Sigmoid colon (tissue), 7 donors: ENCODE measurements at places on chromosomes 3 and 15. TPM values are rescaled to one million over a fixed set of nuclear protein-coding genes. Genes with fewer than 3 reads are reported as not detected.

GRCh38 chr3:160183345-160184076, 41.7 kb upstream of the C3orf80 start:
- DNase-seq = no peak
- H3K4me3 ChIP-seq = no peak overlapping the region
- no peaks in the 10 kb centered on the region for H3K27me3 ChIP-seq
- H3K27ac ChIP-seq = peak overlapping the region; percentile 76
- H3K36me3 ChIP-seq = no peaks in the 10 kb centered on the region

Gene CLRN1
- total RNA-seq = not detected

- peak overlapping the region; percentile 13 for H3K27ac ChIP-seq
- no peak overlapping the region for H3K4me3 ChIP-seq
- DNase-seq = no peak
These were observed 25.4 kb upstream of the MBNL1 start for GRCh38 chr3:152243301-152243711.

Gene SLC24A5
- 0.36 TPM for total RNA-seq

DNA sequence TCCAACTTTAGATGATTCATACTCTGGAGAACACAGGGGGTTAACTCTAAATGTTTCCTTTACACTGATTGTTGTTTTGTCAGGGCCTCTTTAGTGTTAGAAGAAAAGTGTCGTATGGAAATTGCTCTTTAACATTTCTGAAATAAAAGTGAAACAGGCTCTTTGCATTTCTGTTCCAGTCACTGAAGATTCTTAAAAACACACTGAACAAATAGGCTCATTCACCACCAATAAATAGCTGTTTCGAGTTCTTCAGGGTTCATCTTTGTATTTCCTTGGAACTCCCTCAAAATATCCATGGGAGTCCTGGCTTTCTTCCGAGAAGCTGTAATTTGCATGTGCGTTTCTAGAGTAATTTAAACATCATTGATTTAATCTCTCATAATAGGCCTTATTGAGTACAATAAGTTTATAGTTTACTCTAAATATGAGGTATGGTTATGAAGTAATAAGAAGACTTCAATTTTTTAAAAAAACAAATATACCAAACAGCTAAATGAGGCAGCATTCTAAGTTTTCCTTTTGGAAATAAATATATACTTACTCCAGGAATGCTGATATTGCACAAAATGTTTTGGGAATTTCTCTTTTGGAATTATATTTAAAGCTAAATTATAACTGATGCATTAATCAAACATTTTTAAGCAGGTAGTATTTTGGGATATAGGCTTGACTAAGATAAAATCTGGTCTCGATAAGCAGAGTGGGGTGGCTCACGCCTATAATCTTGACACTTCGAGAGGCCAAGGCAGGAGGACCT, 327.4 kb downstream of the EPHA3 start:
- no peak for DNase-seq
- H3K27ac ChIP-seq = no peak overlapping the region
- H3K4me1 ChIP-seq = no peaks in the 10 kb centered on the region
- H3K36me3 ChIP-seq = no peaks in the 10 kb centered on the region

DNA sequence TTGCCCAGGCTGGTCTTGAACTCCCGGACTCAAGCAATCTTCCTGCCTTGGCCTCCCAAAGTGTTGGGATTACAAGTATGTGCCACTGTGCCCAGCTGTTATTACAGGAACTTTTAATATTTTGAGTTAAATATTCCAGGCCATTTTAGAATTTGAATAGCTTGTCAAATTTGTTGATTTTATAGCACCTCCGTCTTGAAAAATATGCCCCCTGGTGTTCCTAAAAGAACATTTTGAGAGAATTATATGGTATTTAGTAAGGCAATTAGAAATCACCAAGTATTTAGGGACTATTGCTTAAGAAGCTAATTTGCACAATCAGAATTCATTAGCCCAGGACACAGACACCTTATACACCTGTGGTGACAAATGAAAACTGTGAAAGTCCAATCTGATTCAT, 23.7 kb downstream of the PDE8A start:
- no peaks in the 10 kb centered on the region for H3K27me3 ChIP-seq
- no peak overlapping the region for H3K4me3 ChIP-seq
- H3K4me1 ChIP-seq = no peaks in the 10 kb centered on the region
- H3K27ac ChIP-seq = no peak overlapping the region

DNA sequence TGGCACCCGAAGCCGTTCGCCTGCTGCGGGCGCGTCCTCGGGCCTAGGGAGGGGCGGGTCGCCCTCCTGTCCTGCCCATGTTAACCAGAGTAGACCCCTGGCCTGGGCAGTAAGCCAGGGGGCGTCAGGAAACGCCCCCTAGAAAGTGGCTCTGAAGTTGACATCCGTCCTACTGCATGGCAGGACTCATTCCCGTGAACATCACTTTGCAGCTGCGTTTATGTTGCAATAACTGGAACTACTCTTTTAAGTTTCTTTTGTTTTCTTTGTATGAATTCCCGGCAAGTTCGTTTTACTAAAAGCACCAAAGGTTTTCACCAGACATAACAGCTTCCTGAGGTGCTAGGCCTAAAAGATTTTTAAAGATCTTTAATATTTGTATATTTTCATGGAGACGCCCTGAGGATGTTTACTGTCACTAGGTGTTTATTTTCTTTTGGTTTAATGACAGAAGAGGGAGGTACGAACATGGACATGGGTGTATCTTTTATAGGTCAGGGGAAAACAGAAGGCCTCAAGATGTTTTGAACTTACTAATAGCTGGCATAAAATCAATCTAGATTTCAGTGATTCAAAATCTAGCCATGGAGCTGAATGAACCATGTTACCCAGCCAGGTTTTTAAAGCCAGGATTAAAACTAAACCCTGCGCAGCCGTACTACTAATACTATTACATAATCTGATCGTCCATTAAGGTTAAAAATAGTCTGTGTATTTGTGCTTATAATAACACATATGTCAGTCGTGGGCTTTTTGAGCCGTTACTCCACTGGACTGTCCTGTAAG, 1.0 kb downstream of the C15orf61 start:
- peaks cover 27% of the 10 kb centered on the region for H3K4me1 ChIP-seq
- DNase-seq = no peak
- H3K27me3 ChIP-seq = no peaks in the 10 kb centered on the region
- peaks cover 2% of the 10 kb centered on the region for H3K36me3 ChIP-seq
- H3K4me3 ChIP-seq = peak overlapping the region; percentile 65

DNA sequence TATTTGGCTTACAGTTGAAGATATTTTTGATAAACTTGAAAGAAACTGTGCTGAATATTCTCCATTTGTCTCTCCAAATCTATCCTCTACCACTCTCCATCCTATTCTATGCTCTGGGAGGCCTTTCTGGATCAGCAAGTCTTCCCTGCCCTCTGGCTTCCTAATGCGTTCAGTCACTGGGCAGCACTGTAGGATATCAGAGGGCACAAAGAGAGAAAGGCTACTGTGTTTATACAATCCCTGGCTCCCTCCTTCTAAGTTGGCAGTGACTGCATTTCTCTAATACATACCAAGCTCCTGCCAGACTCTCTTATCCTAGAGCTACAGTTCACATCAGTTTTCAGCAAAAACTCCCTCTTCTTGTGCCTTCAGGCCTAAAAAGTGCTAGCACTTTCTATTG, 102.1 kb upstream of the FHIT start:
- H3K27ac ChIP-seq = no peak overlapping the region
- no peaks in the 10 kb centered on the region for H3K27me3 ChIP-seq
- no peak overlapping the region for H3K4me3 ChIP-seq
- H3K36me3 ChIP-seq = no peaks in the 10 kb centered on the region
- DNase-seq = no peak

Gene CGNL1
- total RNA-seq = 2.9 TPM

DNA sequence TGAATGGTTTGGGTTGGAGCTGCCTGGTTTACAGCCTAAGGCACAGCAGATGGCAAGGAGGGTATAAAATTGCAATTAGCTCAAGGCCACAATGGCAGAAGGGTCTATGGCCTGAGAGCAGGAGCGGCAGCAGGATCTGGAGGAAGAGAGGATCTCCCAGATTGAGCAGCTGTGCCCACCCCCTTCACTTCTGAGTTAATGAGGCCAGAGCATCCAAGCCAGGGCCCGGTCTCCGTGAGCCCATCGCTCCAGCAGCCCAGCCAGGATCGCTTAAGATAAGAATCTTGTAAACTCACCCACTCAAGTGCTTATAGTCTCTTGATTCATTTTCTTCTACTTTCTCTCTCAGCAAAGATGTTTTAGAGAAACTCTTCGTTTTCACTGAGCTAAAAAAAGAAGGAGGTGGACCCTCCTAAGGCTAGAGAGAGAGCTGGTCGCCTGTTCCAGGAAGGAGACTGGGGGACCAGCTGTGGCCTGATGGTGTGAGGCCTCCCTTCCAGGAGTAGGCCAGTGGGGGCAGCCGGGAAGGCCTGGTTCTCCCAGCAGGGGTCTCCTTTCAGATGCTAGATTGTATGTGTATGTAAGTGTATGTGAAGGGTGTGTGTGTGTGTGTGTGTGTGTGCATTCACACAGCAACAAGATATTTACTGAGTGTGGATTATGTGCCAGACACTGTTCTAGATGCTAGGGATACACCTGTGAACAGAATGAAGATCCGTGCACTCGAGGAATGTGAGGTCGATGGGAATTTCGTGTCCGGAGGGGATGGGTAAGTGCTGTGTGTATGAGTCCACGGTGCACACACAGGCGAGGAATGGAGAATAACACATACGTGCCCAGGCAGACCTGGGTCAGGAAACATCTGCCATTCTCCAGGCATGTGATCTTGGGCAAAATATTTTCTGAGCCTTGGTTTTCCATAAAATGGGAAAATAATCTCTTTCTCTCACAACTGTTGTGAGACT, 18.6 kb downstream of the MAGEF1 start:
- H3K36me3 ChIP-seq = no peaks in the 10 kb centered on the region
- H3K27me3 ChIP-seq = no peaks in the 10 kb centered on the region
- DNase-seq = no peak
- no peak overlapping the region for H3K4me3 ChIP-seq
- H3K27ac ChIP-seq = peak overlapping the region; percentile 75

DNA sequence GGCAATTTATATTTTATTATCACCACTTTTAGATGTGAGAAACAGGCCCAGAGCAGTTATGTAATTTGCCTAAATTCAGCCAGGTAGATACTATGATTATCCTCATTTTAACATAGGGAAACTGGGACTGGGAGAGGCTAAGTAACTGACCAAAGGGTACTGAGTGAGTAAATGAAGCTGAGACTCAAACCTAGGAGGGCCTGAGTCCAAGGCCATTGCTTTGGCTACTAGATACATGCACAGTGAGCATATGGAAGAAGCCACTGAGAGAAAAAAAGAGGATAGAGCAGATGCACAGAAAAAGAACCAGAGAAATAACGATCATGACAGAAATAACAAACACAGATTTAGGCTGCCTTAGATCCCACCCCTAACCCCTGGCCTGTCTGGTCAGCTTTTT, 33.6 kb downstream of the USF3 start:
- H3K4me3 ChIP-seq = no peak overlapping the region
- peaks cover 23% of the 10 kb centered on the region for H3K4me1 ChIP-seq
- H3K27ac ChIP-seq = peak overlapping the region; percentile 73
- no peak for DNase-seq
- H3K27me3 ChIP-seq = no peaks in the 10 kb centered on the region

Gene P2RY1
- total RNA-seq = 55.6 TPM

DNA sequence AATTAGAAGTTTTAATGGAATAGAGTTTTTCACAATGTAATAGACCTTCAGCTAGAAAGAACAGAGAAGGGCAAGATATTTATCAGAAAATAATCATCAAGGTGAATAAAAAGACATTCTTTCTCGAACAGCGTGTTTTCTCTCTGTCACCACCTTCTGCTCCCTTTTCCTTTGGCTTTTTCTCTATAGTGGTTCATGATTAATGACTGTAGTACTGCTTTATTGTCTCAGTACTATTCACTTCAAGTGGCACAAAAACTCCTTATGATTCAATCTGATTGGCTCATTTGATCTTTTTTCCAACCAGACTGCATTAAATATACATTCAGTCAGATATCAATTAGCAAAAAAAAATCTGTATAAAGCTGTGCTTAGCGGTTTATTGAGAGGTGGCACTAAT, 516.0 kb downstream of the OTOL1 start:
- no peak overlapping the region for H3K4me3 ChIP-seq
- H3K4me1 ChIP-seq = peaks cover under 1% of the 10 kb centered on the region
- no peaks in the 10 kb centered on the region for H3K27me3 ChIP-seq
- H3K27ac ChIP-seq = no peak overlapping the region
- no peak for DNase-seq
- no peaks in the 10 kb centered on the region for H3K36me3 ChIP-seq

GRCh38 chr15:91407269-91407889, 307.3 kb downstream of the SV2B start:
- no peak overlapping the region for H3K27ac ChIP-seq
- no peaks in the 10 kb centered on the region for H3K27me3 ChIP-seq
- no peak for DNase-seq

Gene ZCWPW2
- total RNA-seq = 4.6 TPM

- no peak for DNase-seq
- H3K36me3 ChIP-seq = no peaks in the 10 kb centered on the region
- H3K27me3 ChIP-seq = no peaks in the 10 kb centered on the region
- no peak overlapping the region for H3K27ac ChIP-seq
- no peaks in the 10 kb centered on the region for H3K4me1 ChIP-seq
These were observed 369.8 kb downstream of the SV2B start for GRCh38 chr15:91469632-91470567.

Gene CADM2
- total RNA-seq = 17.7 TPM

DNA sequence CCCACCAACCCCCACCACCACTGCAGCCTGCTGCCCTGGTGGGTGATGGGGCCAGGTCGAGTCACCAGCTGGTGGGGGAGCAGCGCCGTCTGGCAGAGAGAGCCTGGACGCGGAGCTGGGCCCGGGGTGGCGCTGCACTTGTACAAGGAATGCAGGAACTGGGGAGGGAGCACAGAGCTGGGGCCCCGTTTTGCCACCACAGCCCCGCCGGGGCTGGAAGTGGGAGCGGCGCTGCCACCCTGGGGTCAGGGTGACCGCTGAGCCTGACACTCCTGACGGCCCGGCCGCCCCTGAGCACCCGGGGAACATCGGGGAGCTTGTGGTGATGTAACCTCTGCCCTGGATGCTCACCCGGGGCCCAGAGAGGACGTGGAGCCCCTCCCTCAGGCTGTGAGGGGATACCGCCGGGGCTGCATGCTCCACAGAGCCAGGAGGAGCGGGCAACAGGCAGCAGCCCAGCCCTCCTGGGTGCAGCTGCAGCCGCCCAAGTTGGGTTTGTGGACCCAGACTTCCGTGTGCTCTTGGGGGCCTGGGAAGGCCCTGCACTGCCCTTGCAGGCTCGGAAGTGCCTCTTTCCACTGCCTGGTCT, 32.6 kb upstream of the IREB2 start:
- no peak for DNase-seq
- H3K4me3 ChIP-seq = no peak overlapping the region
- H3K4me1 ChIP-seq = no peaks in the 10 kb centered on the region

DNA sequence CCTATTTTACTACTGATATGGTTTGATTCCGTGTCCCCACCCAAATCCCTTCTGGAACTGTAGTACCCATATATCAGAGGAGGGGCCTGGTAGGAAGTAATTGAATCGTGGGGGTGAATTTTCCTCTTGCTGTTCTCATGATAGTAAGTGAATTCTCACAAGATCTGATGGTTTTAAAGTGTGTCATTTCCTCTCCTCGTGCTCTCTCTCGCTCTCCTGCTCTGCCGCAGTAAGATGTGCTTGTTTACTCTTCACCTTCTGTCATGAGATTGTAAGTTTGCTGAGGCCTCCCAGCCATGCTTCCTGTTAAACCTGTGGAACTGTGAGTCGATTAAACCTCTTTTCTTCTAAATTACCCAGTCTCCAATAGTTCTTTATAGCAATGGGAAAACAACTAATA, 81.2 kb upstream of the ZBTB20 start:
- H3K27ac ChIP-seq = no peak overlapping the region
- no peaks in the 10 kb centered on the region for H3K36me3 ChIP-seq
- H3K4me1 ChIP-seq = no peaks in the 10 kb centered on the region
- H3K4me3 ChIP-seq = no peak overlapping the region
- H3K27me3 ChIP-seq = no peaks in the 10 kb centered on the region
